ENCODE measurements at places on chromosomes 16 and 17.

DNA sequence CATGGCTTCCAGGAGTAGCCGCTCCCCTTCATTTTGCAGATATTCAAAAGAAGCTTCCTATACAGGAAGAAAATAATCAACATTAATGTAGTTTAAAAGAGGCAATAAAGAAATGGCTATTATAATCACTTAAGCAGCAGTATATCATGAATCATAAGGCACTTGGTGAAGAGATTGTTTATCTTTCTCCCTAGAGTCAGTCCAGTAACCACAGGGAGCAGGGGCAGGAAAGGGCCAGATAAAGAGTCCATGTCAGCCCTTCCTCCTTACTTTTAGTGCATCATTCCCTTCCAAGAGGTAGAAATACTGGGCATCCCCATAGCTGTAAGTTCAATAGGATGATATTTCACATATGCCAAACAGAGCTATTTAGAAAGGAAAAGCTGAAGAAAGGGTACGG, 184.6 kb upstream of the C17orf78 start:
- no peak for DNase-seq

- no peak for DNase-seq
These were observed 37.4 kb upstream of the CCL1 start for GRCh38 chr17:34400301-34400931.

GRCh38 chr17:58382108-58382871, 30.3 kb upstream of the SUPT4H1 start:
- DNase-seq: no peak

DNA sequence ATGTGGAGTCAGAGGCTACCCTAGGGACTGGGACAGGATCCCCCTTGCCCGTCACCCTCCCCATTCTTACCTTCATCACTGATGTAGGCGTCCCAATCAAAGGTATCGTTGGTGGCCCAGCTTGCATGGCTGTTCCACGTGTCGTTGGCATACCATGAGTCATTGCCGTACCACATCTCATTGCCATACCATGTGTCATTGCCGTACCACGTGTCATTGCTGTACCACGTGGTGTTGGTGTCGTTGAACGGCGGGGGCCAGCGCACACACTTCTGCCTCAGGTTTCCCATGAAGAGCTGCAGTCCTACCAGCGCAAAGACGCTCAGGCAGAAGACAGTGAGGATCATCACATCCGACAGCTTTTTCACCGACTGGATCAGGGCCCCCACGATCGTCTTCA, 4.8 kb downstream of the SCN4A start:
- no peak for DNase-seq

DNA sequence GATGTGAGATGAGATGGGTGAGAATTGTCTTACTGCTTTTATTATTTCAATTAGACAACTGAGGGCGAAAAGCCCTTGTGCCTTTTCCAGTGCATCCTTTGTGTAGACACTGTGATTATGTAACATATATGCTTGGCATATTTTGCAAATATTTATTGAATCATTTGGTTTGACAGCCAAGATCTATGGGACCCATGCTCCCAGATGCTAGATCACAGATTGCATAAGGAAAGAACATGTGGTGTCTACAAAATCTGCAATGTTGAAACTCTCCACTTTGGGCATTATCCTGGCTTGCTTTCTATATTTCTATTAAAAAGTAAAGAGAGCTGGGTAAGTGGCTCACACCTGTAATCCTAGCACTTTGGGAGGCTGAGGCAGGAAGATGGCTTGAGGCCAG, 4.8 kb upstream of the COG1 start:
- DNase-seq: no peak

DNA sequence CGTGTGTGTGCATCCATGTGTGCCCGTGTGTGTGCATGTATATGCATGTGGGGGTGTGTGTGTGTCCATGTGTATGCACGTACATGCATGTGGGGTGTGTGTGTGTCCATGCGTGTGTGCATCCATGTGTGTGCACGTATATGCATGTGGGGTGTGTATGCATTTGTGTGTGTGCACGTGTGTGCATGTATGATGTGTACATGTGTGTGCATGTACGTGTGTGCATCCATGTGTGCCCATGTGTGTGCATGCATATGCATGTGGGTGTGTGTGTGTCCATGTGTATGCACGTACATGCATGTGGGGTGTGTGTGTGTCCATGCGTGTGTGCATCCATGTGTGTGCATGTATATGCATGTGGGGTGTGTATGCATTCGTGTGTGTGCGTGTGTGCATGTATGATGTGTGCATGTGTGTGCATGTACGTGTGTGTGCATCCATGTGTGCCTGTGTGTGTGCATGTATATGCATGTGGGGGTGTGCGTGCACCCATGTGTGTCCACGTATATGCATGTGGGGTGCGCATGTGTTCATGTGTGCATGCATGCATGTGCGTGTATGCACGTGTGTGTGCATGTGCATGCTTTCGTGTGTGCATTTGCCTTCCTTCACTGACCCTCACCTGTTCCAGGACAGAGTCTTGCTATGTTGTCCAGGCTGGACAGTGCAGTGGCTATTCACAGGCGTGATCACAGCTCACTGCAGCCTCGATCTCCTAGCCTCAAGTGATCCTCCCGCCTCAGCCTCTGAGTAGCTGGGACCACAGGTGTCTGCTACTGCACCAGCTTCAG, 129.6 kb upstream of the TNRC6C start:
- DNase-seq: no peak

DNA sequence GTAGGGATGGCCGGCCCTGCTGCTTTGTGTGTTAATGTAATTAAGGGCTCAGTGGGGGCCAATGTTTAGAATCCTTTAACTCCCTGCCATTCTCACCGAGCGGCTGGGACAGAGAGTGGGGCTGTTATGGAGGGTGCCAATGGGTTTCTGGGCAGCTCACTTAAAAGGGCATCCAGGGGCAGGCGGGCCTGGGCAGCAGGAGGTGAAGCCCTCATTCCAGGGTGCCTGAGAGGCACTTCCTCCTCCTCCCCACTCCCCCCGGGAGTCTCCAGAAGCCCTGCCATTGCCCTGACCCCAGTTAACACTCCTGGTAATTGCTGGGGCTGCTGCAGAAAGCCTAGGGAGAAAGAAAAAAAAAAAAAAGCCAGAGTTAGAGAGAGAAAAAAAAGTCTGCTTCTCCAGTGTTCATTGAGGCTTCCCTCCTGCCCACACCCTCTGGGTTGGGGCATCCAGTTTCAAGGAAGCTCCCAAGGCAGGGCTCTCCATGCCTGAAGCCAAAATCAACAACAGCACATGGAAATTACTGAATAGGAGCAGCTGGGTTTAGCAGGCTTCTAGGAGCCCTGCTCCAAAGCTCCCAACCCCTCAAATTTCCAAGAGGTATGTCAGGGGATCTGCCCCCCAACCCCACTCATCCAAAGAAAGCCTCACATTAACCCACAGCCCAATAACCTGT, 28.0 kb downstream of the CUEDC1 start:
- no peak for DNase-seq
